ENCODE measurements at places on chromosomes 3 and 15.
A peak's percentile ranks its signal among the peaks of the same experiment; 100 is the strongest.

DNA sequence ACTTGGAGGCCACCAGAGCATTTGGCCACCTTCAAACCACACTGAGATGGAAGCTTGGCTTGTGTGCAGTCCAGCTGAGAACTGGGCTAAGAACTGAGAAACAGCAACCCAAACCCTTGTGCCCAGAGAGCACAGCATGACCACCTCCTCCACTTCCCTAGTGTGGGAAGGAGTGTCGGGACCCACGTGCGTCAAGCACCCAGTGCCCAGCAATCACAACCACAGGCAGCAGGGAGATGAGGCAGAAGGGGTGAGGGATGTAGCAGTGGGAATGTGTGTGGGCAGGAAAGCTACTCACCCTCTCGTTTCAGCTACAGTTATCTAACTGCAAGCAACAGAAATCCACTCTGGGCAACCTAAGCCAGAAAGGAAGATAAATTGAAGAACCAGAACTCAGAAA lies 25.0 kb upstream of the RFTN1 start:
- DNase-seq: no peak

DNA sequence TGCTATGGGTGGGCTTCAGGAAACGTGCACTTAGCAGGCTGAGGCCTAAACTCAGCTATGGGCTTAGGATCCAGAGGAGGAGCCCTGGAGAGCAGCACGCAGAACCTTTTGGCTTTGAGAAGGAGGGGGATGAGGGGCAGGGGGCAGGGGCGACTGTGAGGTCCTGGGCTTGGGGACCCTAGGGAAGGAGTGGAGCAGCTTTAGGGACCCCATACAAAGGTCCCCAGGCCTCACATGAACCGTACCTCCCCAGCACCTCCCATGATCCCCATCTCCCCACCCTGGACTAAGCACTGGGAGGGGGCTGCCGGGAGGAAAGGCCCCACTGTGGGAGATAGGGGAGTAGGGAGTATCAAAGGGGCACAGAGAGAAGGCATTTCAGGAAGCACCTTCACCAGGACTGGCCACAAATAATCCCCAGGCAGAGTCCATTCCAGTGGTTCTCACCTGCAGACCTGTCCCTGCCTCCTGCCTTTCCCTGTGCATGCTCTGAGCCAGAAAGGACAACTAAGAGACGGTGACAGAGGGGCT lies 62.0 kb upstream of the KLF13 start:
- no peak for DNase-seq

- no peak for DNase-seq
These were observed 39.1 kb downstream of the MAGI1 start for GRCh38 chr3:65999606-66000005.

GRCh38 chr3:38532529-38532928 lies 36.4 kb downstream of the EXOG start:
- DNase-seq: no peak

GRCh38 chr15:94606286-94606685 lies 374.9 kb downstream of the MCTP2 start:
- DNase-seq: no peak

GRCh38 chr3:12409684-12410596 lies 74.3 kb upstream of the TSEN2 start:
- DNase-seq: no peak

DNA sequence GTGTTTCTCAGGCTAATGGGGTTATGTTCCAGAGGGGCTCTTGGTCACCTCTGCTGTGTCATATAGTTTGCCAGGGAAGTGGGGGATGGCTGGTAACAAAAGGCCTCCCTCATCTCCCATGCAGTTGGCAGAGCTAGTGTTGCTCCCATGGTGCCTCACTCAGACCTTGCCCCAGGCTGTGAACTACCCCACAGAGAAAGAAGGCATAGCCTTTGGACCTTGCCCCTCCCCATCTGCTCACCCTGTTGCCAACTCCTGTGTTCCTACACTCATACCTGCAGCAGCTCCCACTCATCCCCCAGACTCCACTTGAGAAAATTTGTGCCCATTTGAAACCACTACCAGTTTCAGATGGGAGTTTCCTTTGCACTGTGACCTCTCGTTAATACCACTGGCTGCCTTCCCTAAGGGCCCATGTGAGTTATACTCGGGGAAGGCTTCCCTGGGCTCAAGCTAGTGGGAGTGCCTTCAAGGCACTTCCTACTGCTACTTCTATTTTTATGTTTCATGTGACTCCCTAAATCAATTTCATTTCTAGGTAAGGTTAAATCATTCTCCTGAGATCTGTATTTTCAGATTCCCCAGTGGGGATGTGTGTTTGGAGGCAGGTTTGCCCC lies 25.3 kb upstream of the COPB2 start:
- DNase-seq: no peak

- no peak for DNase-seq
These were observed 35.5 kb downstream of the FAH start for GRCh38 chr15:80188251-80188650.

- DNase-seq: no peak
These were observed 429 bp upstream of the LOXL1 start for GRCh38 chr15:73925848-73926218.

GRCh38 chr3:65479990-65480389 lies 558.7 kb downstream of the MAGI1 start:
- peak; percentile 6 for DNase-seq

- DNase-seq: no peak
These were observed 406.4 kb upstream of the NPAP1 start for GRCh38 chr15:24269166-24269571.

GRCh38 chr15:88913850-88914169 lies 631 bp upstream of the MFGE8 start:
- DNase-seq: no peak

DNA sequence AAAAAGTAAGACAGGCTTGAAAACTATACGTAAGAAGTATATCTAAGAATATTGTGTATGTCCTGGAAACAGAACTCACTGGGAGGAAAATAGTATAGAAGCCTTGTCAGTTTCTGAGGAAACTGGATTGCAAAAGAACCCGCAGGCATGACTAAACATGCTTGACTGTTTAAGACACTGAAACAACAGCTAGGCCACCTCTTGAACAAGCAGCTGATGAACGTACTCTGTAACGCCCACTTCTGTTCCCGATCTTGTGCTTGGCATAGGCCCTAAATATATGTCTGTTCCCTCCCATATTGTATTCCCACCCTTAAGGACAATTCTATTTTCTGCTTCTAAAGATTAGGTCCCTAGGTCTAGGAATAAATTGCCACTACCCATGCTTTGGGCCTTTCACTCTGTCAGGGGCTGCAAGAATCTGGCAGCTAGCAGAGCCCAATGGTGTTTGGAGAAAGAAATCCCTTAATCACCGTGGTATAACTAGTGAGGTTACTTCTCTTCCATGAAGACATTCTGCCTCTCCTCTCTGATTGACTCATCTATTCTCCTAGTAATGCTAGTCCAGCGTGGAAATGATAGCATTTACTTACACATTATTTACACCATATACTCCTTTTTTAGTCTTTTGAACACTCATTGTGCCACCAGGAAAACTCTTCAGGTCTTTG lies 46.2 kb downstream of the CD200 start:
- peak; percentile 92 for DNase-seq

GRCh38 chr3:51099794-51100535 lies 285.1 kb upstream of the MANF start:
- peak; percentile 54 for DNase-seq

DNA sequence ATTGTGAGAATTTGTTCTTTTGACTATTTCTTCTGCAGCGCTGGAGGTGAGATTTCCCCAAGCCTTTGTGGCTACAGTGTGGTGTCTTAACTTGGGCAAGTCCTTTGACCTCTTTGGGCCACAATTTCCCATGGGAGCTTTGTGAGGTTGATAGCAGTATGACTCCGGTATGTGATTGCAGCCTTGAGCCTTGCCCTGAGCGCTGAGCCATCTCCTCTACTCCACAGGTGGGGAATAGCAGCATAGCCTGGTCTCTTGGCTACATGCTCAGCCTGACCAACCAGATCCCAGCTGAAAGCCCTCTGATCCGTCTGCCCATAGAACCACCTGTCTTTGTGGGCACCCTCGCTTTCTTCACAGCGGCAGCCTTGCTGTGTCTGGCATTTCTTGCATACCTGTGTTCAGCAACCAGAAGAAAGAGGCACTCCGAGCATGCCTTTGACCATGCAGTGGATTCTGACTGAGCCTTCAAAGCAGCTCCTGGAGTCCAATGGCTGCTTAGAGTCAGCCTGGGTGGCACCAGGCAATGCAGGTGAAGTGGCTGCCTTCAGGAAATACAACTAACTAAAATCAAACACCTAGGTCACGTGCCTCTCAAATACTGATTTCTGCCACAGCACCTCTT lies 30.0 kb upstream of the RPL14 start:
- DNase-seq: no peak

- no peak for DNase-seq
These were observed 33.1 kb downstream of the NIPA2 start for GRCh38 chr15:22871481-22872086.

GRCh38 chr15:75138016-75138999 lies 63.4 kb upstream of the C15orf39 start:
- DNase-seq: peak; percentile 64

DNA sequence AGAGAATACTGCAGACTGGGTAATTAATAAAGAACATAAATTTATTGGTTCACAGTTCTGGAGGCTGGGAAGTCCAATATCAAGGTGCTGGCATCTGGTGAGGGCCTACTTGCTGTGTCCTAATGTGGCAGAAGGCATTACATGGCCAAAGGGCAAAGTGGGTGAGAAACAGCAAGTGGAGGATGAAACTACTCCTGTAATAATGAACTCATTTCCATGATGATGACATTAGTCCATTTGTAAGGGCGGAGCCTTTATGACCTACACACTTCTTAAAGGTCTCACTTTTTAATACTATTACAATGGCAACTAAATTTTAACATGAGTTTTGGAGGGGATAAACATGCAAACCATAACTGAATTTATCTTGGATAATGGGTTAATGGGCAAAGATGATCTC lies 139.6 kb upstream of the SGO1 start:
- DNase-seq: no peak

- no peak for DNase-seq
These were observed 5.1 kb downstream of the STIMATE start for GRCh38 chr3:52892290-52892624.

DNA sequence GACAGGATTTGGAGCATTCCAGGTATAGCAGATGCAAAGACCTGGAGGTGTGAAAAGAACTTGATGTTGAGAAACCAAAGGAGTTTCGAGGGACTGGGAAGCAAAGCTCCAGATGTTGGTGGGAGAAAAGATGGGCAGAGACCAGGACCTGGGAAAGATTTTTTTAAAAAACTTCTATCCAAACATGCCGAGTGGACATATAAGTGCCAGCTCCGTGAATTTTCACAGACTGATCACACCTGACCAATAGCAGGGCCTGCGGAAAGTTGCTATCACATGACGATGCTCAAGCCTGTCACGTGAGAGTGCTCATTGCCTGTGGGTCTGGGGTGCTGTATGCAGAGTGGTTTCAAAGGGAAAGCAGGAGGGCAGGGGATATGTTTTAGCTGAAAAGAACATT lies 19.9 kb downstream of the SMAD6 start:
- DNase-seq: no peak

DNA sequence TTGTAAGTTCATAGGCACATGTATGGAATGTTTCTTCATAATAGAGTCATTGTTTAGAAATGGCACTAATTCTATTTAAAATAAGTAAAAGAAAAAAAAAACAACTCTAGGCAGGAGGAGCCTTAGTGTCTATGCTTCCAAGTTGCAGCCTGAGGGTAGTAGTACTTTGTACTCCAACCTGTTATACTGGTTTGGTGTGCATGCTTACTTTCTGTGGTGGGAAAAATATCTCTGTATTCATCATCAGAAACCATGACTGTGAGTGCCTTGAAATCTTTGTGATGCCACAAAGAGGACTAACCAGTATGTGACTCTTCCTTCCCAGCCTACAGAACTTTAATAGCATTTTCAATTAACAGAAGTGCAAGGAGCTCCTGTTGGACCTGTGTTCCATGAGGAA lies 4.4 kb downstream of the NAALADL2 start:
- no peak for DNase-seq

DNA sequence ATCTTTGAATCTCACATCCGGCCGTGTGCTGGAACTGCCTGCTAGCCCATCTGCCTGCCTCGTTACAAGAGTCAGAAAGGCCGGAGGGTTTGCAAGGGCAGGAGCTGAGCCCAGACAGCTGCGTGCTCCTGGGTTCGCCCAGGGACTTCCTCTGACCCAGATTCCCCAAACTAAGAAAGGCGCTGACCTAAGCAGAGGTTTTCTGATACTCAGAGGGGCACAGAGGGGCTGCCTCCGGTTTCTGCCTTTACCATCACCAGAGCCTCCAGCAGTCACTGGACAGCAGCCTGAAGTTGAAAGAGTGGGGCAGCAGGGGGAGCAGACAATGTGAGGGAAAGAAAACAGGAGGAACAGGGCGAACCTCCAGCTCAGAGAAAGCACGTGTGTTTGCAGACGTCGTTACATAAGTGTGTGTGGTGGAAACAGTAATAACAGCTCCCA lies 33.4 kb upstream of the RAD18 start:
- DNase-seq: peak; percentile 28

- DNase-seq: no peak
These were observed 271.5 kb downstream of the TUSC7 start for GRCh38 chr3:116981089-116981488.

DNA sequence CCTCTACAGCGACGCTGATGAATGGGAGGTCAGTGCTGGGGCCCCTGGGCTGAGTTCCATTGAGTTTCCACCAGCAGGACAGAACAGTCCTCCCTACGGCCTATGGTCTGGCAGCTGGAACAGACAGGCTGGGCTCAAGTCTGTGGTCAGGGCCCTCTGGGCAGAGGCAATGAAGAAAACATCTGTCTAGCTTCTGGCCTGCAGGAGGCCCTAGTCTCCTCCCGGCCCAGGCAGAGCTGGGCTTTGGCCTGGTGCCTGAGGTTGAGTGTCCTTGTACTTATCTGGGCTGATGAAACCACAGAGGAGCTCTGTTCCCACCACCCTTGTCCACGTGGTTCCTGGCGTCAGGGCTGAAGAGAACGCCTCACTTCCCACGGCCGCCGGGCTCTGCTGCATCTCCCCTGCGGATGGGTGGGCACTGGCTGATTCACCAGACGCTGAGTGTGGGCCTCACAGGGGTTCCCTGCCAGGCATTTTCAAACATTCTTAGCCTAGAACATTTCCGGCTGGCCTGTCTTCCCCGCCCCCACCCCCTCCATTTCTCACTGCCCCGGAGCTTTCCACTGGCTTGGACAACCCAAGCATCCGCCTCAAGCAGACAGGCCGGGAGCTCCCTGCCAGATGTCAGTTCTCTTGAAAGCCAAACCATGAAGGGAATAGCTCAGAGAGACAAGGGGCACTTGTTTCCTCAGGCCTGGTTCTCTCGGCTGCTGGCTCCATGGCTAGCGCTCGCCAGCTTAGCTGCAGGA lies 20.3 kb downstream of the PPCDC start:
- DNase-seq: peak; percentile 100

GRCh38 chr15:52113708-52114107 lies 1.1 kb upstream of the BCL2L10 start:
- no peak for DNase-seq

Measured in brain microvascular endothelial cell (primary cell).